SK-N-DZ (cell line): ENCODE measurements at places on chromosomes 6 and 20.

- no peak for DNase-seq
Observed at GRCh38 chr20:25284131-25284601, 36.3 kb downstream of the PYGB start.

DNA sequence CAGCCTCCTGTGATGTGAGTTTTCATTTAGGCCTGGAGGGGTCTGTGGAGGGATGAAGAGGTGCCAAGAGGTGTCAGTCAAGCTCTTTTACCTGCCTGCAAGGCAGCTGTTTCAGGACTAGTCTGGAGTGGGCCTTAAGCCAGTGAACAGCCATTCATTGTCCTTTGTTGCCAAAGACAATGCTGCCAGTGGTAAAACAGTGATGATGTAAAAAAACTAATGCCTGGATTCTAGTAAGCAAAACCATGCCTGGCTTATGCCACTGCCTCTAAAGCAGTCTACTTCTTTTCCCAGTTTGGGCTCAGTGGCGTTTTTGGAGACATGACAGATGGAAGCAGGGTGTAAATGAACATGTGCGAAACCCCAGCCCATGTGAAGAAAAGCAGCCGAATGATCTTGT, 93.5 kb upstream of the KCNK16 start:
- no peak for DNase-seq

DNA sequence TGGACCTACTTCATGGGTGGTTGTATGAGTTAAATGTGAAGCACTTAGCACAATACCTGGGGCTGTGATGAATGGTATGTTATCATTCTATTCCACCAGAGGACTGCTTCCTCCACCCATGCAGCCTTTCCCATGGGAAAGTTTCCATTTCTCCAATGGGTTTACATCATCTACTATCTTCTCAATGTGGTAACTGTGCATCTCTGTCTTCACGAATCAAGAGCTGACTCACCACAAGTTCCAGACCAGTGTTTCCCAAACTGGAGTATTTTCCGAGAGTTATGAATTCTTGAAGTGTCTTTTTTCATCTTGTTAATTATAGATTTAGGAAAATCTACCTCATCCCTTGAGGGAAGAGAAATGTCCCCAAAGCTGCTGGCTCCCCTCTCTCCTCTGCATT, 182.8 kb downstream of the UNC5CL start:
- DNase-seq: no peak

- no peak for DNase-seq
Observed at GRCh38 chr6:7587631-7588100, 2.3 kb upstream of the SNRNP48 start.
